Effector CD4-positive, alpha-beta T cell (primary cell): ENCODE measurements at places on chromosomes 1 and 21.

GRCh38 chr1:246001142-246001836, 505.8 kb downstream of the SMYD3 start:
- DNase-seq: no peak

GRCh38 chr1:54272134-54272533, 72.2 kb downstream of the MRPL37 start:
- DNase-seq: no peak

DNA sequence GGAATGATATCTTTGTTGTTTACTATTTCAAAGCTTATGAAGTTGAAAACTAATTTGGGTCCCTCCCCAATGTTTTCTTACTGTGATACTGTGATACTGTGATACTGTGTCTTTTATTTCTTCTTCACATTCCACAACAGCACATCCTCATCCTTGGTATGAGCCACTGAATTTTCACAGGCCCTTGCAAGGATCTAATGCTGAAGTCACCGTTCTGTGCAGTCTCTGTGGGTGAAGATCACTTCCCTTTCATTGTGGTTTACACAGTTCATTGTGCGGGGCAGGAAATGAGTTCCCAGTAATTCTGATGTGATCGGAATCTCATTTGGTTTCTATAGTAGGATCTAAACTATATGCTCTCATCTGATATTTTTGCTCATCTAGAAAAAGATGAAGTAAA, 32.1 kb upstream of the PAXBP1 start:
- no peak for DNase-seq

GRCh38 chr1:179034720-179035119, 9.0 kb downstream of the FAM20B start:
- no peak for DNase-seq

DNA sequence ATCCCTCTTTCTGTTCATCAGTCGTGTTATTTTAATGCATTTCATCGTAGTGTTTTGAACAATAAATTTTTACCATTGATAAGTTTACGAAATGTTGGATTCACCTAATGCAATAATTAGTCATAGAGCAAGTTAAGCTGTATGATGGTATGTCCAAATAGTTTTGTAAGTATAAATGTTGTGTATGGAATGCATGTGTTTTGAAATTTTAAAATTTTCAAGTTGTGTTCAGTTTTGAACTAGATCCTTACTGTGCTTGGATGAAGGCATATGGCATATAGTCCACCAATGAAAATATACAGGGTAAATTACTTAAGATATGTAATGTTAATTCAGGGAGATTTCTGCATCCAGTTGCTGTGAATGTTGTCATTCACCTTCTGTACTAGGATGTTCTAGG, 2.3 kb downstream of the ZMYM4 start:
- DNase-seq: no peak

GRCh38 chr1:201656311-201657032, 117.5 kb downstream of the NAV1 start:
- DNase-seq: no peak

- DNase-seq: no peak
These were observed 162.3 kb upstream of the ARHGEF16 start for GRCh38 chr1:3292051-3292722.

DNA sequence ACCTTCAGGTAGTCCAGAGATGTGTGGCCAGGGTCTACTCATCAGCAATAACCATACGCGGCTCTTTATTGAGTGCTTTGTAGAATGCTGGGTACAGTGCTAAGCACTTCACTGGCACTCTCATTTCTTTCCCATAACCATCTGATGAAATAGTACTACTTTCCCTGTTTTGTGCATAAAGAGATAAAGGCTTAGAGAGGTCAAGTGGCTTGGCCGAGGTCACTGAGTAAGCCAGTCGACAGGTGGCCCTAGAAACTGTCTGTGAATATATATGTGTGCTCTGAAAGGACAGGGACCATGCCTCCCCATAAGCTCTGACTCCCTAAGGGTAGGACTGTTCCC, 52.8 kb downstream of the NENF start:
- no peak for DNase-seq

GRCh38 chr1:14138135-14138506, 438.1 kb downstream of the PRDM2 start:
- no peak for DNase-seq

GRCh38 chr1:55081188-55081904, 42.0 kb downstream of the PCSK9 start:
- no peak for DNase-seq

DNA sequence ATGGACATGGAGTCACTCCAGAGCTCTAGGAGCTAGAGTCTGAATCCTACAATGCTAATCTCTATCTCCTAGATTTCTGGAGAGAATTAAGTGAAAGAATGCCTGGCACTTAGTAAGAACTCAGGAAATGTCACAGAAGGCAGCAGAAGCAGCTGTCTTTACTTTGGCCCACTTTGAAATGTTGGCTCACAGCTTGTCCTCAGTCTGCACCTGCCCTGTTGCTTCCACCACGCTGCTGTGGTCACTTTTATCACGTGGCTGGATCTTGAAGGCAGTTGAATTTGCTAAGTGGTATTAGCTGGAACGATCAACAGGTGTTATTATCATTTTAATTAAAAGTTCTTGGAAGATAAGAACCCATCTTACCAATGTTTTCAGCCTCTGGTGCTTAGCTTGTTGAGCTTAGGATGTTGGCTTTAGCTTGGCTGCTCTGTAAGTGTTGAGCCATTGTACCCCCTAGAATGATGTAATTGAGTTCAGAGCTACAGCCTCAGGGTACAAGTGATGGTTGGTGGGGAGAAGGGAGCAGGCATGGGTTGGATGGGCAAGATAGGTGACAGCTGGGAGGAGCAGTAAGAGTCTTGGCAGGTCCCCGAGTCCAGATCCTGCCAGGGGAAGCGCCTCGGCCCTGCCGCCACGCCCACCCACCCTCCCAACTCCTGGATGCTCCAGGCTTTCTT, 41.9 kb upstream of the EPS8L3 start:
- no peak for DNase-seq
